ENCODE measurements at places on chromosomes 13 and 19. TPM values are rescaled to one million over a fixed set of nuclear protein-coding genes. Genes with fewer than 3 reads are reported as not detected.
A peak's percentile ranks its signal among the peaks of the same experiment; 100 is the strongest.

DNA sequence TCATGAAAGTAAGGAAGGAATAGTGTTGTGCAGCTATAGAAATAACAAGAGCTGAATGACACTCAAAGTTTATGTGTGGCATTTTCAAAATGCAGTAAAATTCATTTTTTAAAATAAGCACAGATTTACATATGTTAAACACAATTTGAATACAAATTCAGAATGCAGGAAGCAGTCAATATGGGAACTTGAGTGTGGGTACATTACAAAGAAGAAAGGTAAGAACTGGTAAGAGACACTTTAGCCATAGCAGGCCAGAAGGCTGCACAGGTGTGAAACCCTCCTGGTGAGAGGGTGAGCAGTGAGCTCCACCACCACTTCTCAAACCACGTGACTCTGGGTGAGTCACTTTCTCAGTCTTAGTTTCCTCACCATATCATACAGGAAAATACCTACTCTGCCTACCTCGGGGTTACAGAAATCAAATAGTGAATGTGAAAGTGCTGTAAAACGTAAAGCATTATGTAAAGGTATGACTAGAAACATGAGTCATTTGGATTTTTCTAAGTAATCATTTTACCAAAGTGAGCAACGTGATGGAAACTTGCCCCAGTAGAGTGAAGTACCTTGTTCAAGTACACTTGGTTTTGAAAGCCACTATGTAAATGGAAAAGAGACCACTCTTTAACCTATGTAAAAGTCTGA is 40.5 kb downstream of the USP12 start:
- peak overlapping the region; percentile 55 for H3K27ac ChIP-seq
- no peaks in the 10 kb centered on the region for H3K27me3 ChIP-seq
- H3K4me1 ChIP-seq = peaks cover 39% of the 10 kb centered on the region

DNA sequence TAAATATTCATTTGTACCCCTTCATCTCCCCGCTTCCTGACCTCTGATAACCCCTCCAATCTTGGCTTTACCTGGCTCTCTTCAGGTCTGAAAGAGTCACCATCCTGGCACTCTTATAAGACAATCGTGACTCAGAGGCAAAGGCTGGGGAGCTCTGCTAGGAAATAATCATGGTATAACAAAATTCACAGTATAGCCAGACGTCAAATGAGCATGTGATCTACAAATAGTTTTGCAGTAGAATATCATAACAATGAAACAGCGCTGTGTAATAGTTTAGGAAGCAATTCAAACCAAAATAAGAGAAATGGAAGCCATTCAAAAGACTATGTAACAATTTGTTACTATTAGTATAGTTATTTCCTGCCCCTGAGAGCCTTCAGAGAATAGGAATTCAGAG is 34.2 kb downstream of the RXFP2 start:
- H3K4me1 ChIP-seq = no peaks in the 10 kb centered on the region
- H3K27me3 ChIP-seq = no peaks in the 10 kb centered on the region
- H3K27ac ChIP-seq = no peak overlapping the region
- no peak for DNase-seq

- H3K4me3 ChIP-seq = no peak overlapping the region
- no peaks in the 10 kb centered on the region for H3K27me3 ChIP-seq
- DNase-seq = no peak
- H3K27ac ChIP-seq = no peak overlapping the region
- peaks cover 9% of the 10 kb centered on the region for H3K4me1 ChIP-seq
- H3K36me3 ChIP-seq = no peaks in the 10 kb centered on the region
Observed at GRCh38 chr13:50412046-50412617, 396.9 kb downstream of the KCNRG start.

DNA sequence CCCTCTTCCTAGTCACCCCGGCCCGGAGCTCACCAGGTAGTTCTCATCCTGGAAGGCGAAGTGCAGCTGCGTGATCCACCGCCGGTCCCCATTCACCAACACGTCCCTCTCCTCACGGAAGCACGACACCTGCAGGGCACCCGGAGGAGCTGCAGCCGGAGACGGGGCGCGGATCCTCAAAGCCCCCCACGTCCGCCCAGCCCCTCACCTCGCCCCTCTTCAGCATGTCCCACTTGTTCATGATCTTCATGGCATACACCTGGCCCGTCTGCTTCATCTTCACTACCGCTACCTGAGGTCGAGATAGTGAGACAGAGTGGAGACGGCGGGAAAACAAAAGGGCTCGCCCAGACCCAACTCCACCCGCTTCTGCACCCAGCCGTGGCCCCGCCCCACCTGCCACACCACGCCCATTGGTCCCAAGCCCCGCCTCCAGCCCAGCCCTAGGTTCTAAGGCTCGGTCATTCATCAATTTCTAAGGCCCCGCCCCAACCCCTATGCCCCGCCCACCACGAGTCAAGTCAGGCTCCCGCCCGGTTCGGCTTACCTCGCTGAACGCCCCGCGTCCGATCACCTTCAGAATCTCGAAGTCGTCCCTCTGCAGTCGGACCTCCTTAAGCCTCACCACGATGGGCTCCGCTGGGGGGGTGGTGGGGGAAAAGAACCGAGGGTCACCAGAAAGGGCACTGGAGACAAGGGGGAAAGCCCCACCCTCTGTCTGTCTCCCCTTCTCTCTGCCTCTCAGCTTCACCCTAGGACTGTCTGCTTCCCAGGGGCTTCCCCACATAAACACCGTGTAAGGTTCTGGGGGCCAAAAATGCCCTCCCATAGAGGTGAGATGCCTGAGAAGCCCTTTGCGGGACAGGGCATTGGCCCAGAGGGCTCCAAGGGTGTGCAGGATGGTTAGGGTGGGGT is 2.8 kb downstream of the DMPK start:
- peaks cover 38% of the 10 kb centered on the region for H3K36me3 ChIP-seq
- H3K27me3 ChIP-seq = no peaks in the 10 kb centered on the region
- peak overlapping the region; percentile 98 for H3K27ac ChIP-seq

GRCh38 chr13:69721631-69722030 is 386.0 kb upstream of the ATXN8OS start:
- H3K4me3 ChIP-seq = no peak overlapping the region
- no peaks in the 10 kb centered on the region for H3K27me3 ChIP-seq
- H3K27ac ChIP-seq = no peak overlapping the region

DNA sequence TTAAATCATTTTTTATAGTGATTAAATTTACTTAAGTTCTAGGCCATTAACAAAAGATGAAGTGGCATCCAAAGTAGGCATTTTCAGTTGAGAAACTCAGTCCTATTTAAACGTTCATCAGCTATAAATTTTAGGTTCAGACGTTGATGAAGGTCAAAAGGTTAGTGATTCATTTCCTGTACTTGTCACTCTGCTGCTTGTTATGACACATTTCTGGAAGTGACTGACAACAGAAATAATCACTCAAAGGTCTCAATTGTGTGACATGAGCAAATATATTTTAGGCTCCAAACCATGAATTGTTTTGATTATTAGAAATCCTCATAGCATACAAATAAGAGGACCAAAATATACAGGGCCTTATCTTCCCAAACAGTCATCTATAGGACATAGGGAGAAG is 10.3 kb upstream of the EDNRB start:
- no peaks in the 10 kb centered on the region for H3K36me3 ChIP-seq
- H3K4me1 ChIP-seq = no peaks in the 10 kb centered on the region
- no peak overlapping the region for H3K27ac ChIP-seq
- no peak overlapping the region for H3K4me3 ChIP-seq

- no peak overlapping the region for H3K27ac ChIP-seq
- H3K4me1 ChIP-seq = no peaks in the 10 kb centered on the region
- no peaks in the 10 kb centered on the region for H3K27me3 ChIP-seq
- H3K4me3 ChIP-seq = no peak overlapping the region
- no peak for DNase-seq
Observed at GRCh38 chr13:103451656-103452055, 385.4 kb upstream of the SLC10A2 start.

DNA sequence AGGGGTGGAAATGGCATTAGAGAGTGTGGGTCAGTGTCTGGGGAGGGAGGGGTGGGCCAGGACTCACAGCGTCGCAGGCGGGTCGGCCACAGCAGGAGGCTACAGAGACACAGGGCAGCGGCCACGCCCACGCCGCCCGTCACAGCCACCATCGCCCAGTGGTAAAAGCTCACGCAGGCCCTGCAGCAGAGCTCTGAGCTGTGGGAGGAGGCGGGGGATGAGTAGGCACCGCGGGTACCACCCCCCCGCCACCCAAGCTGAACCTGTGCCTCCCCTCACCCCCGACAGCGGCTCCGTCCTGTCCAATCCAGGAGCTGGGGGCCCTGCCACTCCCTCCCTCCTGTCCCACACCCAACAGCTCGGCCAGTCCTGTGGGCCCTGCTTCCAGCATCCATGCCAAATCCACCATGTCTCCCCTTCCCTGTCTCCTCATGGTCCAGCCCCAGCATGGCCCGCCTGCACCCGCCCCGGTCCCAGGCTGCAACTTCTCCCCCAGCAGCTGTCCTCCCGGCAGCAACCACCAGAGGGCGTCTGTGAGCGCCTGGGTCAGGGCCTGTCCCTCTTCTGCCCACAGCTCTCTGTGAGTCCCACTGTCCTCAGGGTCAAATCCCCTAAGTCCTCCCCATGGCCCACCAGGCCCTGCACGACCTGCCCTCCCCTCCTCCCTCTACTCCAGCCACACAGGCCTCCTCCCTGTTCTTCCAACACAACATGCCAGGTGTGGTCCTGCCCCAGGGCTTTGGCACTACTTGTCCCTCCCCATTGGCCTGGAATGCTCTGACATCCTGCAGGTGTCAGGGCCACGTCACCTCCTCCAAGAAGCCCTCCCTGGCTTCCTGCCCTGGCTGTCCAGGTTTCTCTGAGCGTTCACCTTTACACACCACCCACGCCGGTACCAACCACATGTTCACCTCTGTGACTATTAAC is 6.0 kb downstream of the TEKTIP1 start:
- H3K27me3 ChIP-seq = no peaks in the 10 kb centered on the region
- no peak overlapping the region for H3K27ac ChIP-seq

- H3K4me1 ChIP-seq = no peaks in the 10 kb centered on the region
- no peaks in the 10 kb centered on the region for H3K36me3 ChIP-seq
- no peak overlapping the region for H3K27ac ChIP-seq
- no peaks in the 10 kb centered on the region for H3K27me3 ChIP-seq
- no peak for DNase-seq
- no peak overlapping the region for H3K4me3 ChIP-seq
Observed at GRCh38 chr13:22256111-22256639, 585.3 kb downstream of the FGF9 start.

DNA sequence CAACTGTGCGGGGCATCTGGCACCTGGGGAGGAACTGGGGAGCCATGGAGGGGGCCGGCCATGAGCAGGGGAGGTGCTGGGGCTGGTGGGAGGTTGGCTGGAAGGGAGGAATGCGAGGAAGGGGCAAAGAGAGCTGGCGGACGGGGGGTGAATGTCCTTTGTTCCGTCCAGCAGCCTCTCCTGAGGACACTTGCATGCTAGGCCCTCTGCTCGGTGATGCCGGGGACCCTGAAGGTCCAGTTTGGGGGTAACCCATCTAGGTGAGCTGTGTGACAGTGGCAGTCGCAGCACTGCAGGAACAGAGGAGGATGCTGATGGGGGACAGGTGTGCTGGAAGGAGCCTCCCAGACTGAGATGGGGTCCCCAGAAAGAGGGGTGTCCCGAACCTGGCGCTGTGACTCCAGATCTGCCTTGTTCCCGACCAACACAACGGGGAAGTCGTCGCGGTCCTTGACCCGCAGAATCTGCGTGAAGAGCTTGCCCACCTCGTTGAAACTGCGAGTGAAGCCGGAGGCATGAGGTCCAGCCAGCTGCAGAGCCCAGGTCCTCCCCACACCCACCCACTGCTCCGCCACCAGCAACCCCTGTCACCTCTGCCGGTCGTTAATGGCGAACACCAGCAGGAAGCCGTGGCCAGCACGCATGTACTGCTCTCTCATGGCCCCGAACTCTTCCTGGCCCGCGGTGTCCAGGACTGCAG is 3.6 kb downstream of the RRAS start:
- no peaks in the 10 kb centered on the region for H3K36me3 ChIP-seq
- no peaks in the 10 kb centered on the region for H3K27me3 ChIP-seq
- no peak overlapping the region for H3K4me3 ChIP-seq

DNA sequence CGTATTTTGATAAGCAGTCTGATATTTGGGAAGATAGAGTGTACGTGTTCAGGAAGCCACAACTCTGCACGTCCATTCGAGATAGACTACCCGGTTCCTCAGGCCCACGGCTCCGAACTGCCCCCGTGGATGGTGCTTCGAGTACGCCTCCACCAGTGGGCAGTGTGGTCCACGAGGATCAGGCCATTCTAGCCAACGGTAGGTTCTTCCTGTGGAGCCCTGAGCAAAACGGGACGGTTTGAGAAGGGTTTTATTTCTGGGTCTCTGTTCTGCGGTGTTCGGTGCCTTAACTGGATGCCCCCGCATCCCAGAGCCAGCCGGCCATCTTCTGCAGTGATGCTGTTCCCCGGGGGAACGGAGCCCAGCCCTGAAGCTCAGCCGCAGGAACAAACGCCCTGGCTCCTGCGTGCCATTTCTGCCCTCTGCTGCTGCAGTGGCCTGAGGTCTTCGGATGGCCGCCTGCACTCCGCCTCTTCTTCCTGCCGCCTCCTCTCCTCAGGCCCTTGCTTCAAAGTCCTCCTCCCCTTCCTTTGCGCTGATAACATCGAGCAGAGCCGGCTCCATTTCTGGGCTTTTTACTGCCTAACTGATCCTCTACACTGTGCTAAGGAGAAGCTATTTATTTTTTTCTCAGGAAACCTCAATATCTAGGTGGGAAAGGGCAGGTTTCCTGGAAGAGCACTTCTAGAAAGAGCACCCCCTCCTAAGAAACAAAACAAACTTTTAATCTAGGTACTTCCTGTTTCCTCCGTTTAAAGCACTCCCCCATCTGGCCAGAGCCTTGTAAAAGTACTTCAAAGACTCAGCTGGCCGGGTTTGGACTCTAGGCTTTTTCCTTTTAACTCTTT is 36.2 kb upstream of the SLC46A3 start:
- H3K4me1 ChIP-seq = no peaks in the 10 kb centered on the region
- peak overlapping the region; percentile 72 for H3K27ac ChIP-seq
- no peak for DNase-seq
- H3K27me3 ChIP-seq = no peaks in the 10 kb centered on the region
- H3K36me3 ChIP-seq = no peaks in the 10 kb centered on the region

DNA sequence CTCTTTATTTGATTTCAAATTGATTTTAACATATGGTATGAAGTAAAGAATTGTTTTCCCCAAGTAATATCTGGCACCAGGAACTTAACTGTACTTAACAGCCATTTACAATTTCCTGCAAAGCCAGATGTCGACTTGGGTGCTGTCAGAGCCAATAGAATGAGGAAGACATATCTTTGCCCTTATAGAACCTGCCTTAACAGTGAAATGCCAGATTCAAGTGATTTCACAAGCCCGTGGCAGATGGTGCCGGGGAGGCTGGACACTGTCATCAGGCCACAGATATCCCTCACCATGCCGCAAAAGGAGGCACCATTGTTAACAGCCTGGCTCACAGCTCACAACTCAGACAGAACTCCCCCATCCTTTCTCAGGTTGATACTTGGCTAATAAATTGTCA is 48.7 kb downstream of the ESD start:
- no peak for DNase-seq
- no peak overlapping the region for H3K4me3 ChIP-seq
- H3K27me3 ChIP-seq = no peaks in the 10 kb centered on the region
- H3K27ac ChIP-seq = no peak overlapping the region

Gene PCSK4
- total RNA-seq = 0.12 TPM

Gene TMEM86B
- total RNA-seq = 0.87 TPM

Gene ZNF560
- 0.20 TPM for total RNA-seq

Gene CYP2A7
- total RNA-seq = not detected

Gene ZNF222
- 1.1 TPM for total RNA-seq

Gene CGB8
- total RNA-seq = not detected
